ENCODE measurements at places on chromosomes 7 and 10.

GRCh38 chr7:14340393-14341074 is 351.1 kb upstream of the ETV1 start:
- no peak for DNase-seq

DNA sequence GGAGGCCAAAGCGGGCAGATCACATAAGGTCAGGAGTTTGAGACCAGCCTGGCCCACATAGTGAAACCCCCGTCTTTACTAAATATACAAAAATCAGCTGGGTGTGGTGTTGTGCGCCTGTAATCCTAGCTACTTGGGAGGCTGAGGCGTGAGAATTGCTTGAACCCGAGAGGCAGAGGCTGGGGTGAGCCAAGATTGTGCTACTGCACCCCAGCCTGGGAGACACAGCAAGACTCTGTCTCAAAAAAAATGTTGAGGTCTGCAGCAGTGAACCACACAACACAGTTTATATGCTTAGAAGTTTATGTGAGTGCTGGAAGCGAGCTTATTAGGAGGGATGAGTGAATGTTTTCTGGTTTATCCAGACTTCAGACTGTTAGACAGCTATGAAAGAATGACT is 10.4 kb downstream of the LHPP start:
- DNase-seq: no peak

GRCh38 chr10:98033515-98033914 is 3.1 kb upstream of the CRTAC1 start:
- DNase-seq: no peak

DNA sequence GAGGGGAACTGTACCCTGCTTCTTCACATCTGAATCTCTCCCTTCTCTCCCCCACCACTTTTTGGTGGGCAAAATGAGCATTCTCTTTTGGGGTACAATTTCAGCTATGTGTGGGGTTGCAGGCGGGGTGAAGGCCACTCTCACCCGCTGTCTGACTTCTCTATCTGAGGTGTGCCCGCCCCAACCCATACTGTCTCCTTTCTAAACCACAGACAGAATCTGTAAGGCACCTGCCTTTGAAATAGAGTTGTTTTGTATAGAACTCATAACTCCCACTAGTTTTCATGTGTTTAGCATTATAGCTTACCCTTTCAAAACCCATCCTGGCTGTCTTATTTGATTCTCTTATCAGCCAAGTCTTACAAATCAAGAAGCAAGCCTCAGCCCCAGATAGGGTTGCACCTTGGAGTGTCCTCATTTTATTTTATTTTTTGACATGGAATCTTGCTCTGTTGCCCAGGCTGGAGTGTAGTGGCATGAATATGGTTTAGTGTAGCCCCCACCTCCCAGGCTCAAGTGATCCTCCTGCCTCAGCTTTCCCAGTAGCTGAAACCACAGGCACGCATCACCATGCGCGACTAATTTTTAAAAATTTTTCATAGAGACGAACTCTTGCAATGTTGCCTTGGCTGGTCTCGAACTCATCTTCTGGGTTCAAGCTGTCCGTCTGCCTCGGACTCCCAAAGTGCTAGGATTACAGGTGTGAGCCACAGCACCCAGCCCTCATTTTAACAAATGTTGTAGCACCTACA is 11.9 kb downstream of the TSPAN14 start:
- DNase-seq: no peak

- no peak for DNase-seq
Measured at GRCh38 chr10:97876402-97876801, 26.8 kb downstream of the GOLGA7B start.

DNA sequence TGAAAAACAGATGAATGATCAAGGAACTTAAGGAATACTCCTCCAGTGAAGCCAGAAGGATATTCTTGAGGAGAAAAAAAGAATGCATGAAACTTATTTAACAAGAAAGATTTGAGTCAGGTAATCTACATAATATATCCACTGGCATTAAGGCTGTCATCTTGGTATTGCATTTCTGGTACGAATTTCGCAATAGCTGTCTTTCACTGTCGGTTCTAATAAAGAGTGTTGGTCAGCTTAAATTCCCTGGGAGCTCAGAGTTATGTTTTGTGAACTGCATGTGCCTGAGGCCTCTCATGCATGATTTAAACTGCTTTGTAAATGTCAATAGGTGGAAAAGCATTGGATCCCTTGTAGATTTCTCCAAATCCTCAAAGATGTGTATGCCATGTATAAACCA is 565.3 kb upstream of the GALNT17 start:
- no peak for DNase-seq

DNA sequence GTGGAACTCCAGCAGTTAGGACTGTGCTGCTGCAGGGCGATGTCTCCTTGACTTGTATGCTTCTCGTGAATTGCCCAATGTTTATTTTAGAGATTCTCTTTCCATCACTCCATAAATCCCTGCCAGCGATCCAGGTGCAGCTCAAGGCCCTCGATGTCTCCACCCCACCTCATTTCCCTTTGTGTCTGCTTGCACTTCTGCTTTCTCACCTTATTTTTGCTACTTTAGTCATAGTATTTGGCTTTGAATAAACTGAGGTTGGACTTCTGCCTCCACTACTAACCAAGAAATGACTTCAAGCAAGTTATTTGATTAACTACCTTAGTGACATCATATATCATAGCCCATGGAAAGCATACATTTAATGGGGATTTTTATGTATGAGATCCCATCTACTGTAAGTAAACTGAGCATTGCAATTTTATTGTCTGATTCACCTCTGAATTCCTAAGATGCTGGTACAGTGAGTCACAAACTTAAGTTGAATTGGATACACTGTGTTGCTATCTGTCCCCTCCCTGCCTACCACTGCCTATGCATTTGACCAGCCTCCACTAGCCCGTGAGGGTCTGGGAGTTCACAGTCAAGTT is 255.8 kb downstream of the ABCA13 start:
- no peak for DNase-seq

DNA sequence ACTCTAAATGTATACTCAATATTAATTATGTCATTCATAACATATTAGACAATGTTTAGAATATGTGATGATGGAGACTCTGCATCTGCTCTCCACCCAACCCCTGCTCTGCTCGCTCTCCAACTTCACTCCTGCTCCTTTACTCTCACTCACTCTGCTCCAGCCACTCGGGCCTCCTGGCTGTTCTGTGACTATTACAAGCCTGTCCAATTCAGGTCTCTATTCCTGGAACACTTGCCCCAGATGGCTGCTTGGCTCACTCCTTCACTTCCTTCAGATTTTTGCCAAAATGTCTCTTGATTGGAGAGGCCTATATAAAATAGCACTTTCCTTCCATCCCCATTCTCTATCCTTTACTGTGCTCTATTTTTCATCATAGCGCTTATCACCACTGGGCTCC is 84.8 kb downstream of the HBP1 start:
- no peak for DNase-seq

- no peak for DNase-seq
Measured at GRCh38 chr10:108689891-108690290, 1233.4 kb downstream of the XPNPEP1 start.

- DNase-seq: no peak
Measured at GRCh38 chr10:26723016-26723415, 25.5 kb downstream of the PDSS1 start.

DNA sequence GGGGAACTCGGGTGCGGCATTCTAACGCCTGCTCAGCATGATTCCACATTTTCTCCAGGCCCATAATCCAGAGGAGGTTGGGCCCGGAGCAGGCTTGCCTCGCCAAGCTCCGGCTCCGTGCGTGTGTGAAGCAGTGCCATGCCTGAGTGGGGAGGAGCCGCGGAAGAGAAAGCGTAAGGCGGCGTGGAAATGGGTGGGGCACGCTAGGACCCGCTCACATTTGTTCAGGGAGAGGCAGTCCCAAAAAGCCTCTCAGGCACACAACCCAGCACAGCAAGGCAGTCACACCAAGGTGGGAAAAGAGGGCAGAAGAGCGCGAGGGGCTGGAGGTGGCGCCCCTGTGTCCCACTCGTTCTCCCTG is 695 bp upstream of the VDAC2 start:
- DNase-seq: peak; percentile 94

DNA sequence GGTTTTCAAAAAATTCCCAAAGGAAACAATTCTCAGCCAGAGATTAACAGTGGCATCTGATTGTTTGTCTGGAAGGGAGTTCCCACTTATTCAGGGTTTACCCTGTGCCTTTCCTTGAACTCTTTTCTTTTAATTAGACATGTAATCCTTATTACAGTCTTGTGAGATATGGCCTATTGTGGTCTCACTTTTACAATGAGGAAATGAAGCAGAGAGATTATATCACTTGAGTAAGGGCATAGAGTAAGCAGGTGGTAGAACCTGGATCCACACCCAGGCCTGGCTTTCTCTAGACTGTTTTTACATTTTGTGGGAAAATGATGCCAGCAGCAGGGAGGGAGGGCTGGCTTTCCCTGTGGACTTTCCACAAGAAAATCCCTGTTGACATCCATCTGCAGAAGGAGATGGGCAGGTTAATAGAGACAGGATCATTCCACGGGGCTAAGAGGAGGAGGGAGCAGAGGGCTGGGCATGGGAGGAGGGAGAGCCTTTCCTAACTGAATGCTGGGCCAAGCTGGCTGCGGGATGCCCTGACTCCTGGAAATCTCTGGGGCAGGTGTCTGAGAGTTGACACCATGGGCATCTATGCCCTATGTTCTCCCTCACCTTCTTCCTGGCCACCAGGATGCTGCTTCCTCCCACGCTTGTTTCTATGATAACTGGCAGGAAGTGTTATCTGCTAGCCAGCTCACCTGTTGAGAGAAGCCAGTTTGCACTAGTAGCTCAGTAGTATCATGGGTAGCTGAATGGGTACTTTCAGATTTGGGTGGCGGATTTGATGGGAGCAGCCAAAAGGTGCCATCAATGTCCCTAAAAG is 28.7 kb upstream of the ARHGAP22 start:
- DNase-seq: no peak

- DNase-seq: no peak
Measured at GRCh38 chr10:30417301-30417700, 16.7 kb upstream of the MAP3K8 start.

GRCh38 chr10:66752714-66753113 is 173.1 kb upstream of the LRRTM3 start:
- no peak for DNase-seq

DNA sequence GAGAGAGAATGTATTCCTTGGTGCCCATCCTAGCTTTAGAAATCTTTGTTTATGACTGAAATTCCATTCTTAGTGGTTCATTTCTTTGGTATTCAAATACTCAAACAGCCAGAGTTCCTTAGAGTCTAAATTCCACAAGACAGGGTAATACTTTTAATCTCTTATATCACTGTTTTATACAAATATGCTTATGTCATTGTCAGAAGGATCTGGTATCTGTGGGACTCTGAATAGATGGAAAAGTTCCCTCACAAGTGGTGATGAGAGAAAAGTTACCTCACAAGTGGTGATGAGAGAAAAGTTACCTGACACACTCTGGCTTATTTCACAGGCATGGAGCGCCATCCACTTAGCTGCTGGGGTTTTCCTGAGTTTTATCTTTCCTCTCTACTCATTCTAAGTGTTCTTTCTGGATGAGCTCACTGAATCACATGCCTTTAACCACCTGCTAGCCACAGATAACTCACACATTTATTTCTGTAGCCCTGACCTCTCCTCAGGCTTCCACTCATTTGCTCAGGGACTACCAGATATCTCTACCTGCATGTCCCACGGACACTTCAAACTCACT is 784.0 kb downstream of the SUGCT start:
- DNase-seq: no peak

DNA sequence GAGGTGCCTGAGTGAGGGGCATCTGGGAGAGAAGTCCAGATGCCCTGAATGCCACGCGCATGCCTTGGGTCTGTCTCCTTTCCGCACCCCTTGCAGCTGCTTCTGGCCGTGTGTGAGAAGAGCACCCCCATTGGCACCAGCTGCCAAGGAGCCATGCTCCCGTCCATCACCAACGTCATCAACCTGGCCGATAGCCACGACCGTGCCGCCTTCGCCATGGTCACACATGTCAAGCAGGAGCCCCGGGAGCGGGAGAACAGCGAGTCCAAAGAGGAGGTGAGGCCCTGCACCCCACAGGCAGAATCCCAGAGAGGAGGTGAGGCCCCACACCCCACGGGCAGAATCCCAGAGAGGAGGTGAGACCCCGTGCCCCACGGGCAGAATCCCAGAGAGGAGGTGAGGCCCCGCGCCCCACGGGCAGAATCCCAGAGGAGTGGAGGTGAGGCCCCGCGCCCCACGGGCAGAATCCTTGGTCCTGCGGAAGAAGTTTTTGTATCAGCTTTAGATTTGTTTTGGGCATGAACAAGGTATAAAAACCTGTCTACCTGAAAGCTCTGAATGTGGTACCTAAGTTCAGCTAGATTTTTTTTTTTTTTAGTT is 91.8 kb downstream of the TRRAP start:
- DNase-seq: no peak

GRCh38 chr7:16083931-16084330 is 337.4 kb downstream of the CRPPA start:
- DNase-seq: no peak

- DNase-seq: no peak
Measured at GRCh38 chr10:52004342-52004949, 305.1 kb upstream of the CSTF2T start.

DNA sequence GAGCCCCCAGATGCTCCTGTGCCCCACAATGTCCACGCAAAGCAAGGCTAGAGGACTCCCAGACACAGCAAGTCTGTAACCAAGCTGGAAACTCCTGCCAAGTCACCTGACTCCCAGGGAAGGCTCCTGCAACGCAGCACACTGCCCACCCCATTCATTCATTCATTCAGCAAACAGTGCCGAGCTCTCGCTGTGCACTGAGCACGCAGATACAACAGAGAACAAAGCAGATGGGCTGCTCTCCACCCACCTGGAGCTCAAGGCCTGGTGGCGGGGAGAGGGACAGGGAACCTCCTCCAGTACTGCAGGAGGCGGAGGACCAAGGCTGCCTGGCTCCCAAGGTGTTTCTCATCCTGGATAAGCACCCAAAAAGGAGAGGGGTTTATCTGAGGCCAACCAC is 8.6 kb downstream of the KCNH2 start:
- DNase-seq: no peak

DNA sequence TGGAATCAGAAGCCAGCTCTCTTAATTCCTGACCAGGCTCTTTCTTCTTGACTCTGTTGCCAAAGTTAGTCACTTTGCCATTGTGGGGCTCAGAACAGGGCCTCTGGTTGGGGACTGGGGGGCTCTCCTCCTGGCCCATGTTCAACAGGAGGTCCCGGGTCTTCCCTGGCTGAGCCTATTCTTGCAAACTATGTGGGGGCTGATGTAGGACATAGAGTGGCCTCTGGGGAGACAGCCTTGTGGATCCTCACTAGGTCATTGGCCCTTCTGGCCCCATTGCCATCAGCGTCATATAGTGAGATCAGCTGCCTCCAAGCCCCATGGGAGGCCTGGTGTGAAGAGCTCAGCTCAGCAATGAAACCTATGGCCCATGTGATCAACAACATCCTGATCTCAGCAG is 77.6 kb upstream of the LEP start:
- no peak for DNase-seq

DNA sequence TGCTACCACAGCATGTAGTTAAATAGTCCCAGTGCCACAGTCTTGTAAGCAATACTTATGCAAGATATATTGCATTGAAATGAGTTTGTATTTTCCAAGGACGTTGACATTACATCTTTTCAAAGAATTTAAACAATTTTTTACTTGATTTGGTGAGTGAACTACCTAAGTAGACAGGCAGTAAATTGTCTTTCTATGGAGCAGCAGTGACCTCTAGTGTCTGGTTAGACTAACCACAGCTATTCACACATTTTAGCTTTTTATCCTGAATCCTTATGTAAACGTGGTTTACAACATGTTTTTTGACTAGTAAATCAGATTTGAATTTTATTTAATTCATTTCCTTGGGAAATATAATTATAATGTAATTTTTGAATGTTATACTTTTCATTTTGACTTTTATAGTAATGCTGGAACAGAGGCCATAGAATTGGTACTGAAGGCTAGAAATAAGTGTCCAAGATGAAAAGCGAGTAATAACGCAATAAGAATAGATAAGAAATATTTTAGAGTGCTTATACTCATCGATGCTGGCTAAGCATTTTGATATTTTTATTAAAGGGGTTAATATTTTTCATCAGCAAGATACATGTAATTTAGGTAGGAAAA is 5.6 kb downstream of the LRRTM3 start:
- no peak for DNase-seq

All from stomach (tissue), 19 donors.